ENCODE measurements at places on chromosomes 16 and 17.

DNA sequence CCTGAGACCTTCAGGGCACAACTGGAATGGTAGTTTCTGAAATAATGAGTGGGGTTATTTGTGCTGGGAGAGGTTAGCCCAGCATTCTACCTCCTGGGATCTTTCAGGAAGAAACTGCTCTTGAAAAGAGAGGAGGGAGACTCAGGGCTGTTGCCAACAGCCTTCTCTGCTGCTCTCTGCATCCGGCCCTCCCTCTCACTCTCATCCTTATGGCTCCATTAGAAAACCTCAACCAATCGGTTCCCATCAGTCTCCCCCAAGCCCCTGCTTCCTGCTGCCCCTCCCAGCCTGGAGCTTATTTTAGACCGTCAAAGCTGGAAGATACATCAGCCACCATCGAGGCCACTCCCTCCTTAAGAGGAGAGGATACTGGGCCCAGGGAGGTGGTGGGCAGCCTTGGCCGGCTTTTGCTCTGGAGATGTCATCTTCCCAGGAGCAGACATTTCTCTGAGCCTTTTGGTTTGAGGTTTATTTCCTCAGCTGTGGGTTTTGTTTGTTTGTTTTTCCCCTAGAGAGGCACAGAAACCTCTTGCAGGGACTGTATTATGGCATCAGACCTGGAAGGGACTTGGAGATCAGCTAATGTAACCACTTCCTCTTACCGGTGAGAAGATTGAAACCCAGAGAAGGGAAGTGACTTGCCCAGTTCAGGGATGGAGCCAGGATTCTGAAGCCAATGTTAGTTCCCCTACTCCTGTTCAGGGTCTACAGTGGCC, 2.7 kb downstream of the MPRIP start:
- DNase-seq = no peak

GRCh38 chr16:80681436-80681835, 123.0 kb downstream of the CDYL2 start:
- no peak for DNase-seq

- no peak for DNase-seq
Measured at GRCh38 chr17:16649585-16649984, 4.1 kb downstream of the ZNF624 start.

DNA sequence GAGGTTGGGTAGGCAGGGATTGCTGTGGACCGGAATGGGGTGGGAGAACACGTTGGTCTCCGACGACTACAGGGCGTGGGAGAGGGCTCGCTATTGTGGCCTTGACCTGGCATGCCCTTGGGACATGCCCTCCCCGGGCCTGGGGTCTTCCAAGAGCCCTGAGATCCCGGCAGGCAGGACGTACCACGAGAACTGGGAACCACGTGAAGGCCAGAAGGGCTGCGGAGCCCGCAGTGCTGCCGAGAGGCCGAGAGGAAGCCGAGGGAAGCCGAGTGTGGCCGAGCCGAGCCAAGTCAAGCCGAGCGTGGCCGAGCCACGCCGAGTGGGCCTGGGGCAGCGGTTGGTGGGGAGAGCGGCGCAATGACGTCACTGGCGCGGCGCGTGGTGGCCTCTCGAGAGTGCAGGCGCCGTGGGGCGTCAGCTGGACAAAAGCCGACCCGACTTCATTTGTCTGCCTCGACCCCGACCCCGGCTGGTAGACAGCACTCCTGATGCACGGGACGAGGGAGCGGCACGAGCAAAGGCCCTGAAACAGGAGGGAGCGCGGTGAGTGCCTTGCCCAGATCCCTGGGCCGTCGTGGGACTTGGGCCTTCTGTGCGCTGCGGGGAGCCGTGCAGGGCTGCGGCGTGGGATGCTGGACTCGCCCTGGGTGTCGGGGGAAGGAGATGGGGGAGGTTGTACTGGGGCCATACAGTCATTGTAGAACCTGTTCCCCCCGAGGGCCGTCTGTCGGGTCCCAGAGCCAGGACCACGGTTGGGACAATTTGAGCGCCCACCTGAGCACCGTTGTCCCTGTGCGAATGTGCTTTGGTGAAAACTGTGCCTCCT, 6.6 kb downstream of the SOCS1 start:
- no peak for DNase-seq
